ENCODE measurements at places on chromosomes 12 and 14. TPM values are rescaled to one million over a fixed set of nuclear protein-coding genes. Genes with fewer than 3 reads are reported as not detected.

- DNase-seq: no peak
Observed at GRCh38 chr12:78406828-78407227, 457.7 kb upstream of the SYT1 start.

PMCH gene
- total RNA-seq: not detected

DNA sequence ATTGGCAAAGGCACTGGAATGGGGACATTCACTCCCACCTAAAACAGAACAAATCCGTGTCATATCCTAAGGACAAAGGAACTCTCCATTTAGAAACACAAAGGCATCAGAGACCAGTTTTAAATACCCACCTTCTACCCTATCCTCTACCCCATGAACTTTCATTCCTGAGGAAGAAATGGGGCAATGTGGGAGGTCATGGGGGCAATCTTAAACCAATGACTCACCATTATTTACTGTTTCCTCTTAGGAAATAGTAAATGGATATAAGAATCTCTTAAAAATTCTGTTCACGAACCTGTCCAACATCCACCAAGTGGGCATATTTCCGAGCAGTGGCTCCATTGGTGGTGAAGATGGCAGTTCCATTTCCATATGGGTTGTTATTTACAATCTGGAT is 19.4 kb downstream of the ALDH6A1 start:
- no peak for DNase-seq

AICDA gene
- total RNA-seq: 1.3 TPM

DNA sequence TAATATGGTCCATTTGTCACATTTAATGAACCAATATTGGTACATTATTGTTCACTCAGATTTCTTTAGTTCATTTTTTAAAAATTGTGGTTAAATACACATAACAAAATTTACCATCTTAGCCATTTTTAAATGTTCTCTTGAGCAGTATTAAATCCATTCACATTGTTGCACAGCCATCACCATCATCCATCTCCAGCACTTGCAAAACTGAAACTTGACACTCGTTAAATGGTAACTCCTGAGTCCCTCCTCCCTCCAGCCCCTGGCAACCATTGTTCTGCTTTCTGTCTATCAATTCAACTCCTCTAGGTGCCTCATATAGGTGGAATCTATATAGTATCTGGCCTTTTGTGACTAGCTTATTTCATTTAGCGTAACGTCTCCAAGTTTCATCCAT is 86.4 kb downstream of the ACACB start:
- no peak for DNase-seq

DNA sequence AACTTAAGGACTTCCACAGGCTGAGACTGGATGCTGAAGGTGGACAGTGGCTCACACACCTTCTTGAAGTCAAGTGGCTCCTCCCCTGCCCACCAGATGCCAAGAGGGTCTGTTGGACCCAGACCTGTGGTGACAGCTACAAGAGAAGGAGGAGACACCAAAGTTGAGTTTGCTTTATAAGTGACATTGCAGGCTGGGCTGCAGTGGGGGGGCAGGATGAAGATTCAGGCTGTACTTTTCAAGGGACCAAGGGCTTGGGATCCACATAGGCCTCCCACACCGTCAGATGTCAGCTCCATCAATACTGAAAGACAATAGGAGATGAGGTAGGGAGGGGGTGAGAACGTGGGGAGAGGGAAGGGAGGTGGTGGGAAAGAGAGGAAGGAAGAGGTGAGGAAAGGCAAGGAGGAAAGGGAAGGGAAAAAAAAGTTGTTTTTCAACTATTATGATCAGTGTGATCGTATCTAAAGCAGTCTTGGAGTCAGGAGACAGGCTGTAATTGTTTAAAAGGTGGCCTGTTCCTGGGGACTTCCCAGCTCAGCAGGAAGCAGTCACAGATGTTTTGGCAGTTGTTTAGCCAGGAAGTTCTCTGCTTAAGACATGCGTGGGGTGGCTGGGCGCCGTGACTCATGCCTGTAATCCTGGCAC is 84.1 kb upstream of the RESF1 start:
- no peak for DNase-seq
